Fibroblast of the aortic adventitia (primary cell): ENCODE measurements at places on chromosomes 2 and 18.

DNA sequence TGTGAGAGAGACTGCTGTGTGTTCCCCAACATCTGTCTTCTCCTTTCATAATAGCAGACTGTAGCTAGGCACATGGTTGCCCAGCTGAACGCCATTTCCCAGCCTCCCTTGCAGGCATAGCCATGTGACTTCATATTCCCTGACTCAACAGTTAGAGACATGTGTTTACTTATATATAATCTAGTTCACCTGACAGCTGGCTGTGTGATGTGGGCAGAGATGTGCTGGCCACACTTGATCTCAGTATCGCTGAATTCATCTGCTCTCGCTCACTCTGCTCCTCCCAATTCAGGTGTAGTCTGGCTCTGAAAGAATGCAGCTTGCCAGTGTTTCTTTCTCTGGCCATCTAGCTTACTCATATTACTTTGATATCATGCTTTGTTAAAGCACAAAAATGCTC lies 52.3 kb upstream of the SEC11C start:
- no peak for DNase-seq

DNA sequence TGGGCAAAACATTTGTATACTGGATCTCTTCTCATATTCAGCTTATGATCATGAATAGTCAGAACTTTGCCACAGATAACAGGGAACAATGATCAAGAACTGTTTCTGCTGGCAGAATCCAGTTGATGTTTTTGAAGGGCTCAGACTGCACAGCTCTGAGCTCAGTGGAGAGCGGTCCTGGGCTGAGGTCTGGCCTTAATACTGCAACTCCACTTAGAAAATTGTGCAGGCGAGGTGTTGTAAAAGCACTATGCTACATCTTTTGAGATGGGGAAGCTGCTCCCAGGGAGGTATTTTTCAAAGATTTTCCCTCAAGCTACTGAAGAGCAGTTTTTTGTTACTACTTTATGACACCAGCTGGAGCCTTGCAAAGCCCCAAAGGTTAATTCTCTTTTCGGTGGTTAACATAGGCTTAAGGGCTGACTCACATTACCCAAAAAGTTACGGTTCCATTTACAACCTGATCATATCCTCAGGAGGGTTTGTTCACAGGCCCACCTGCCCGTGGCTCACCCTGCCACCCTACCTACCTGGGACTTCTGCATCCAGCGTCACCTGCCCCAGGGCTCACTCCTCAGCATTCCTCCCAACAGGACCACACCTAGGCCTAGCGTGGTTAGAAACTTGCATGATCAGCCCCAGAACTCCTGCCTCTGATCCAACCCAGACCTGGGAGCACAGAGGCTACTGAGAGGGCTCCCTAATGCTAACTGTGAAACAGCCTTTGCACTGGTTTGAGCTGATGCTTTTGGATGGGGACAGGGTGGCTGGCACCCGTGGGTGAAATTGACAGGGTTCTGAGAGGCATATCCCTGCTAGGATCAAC lies 114.4 kb downstream of the NCK2 start:
- no peak for DNase-seq

GRCh38 chr2:25369439-25369838 lies 27.7 kb upstream of the DNMT3A start:
- DNase-seq = no peak

- DNase-seq = peak; percentile 87
These were observed 63.3 kb upstream of the STK17B start for GRCh38 chr2:196234672-196235071.

DNA sequence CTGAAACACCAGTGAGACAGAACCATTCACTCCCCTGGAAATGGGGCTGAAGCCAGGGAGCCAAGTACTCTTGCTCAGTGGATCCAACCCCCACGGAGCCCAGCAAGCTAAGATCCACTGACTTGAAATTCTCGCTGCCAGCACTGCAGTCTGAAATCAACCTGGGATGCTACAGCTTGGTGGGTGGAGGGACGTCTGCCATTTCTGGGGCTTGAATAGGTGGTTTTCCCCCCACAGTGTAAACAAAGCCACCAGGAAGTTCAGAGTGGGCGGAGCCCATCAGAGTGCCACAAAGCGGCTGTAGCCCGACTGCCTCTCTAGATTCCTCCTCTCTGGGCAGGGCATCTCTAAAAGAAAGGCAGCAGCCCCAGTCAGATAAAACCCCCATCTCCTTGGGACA lies 292.8 kb downstream of the LNPK start:
- DNase-seq = no peak

DNA sequence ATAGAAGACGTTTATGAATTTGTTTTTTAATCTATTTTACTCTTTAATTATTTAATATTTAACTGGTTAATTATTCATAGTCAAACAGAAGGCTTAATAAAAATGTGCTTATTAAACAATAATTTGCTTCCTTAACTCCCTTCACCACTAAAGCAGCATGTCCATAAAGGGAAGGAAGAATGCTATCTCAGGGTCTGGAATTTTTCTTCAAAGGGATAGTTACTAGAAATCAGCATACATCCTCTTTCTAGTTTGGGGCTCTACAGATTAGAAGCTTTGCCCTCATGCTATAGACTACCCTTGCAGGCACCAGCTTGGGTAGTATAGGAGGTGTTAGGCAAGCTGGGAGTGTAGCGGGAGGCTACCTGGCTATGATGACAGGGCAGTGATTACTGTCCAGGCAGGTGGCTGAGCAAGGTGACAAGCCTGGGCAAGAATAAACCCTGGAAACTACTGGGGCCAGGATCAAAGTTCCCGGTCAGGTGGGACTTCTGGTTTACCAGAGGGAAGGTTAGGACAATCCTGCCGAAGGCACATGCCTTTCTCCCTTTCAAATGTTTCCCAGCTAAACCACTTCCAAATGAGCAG lies 276.0 kb upstream of the REV1 start:
- DNase-seq = no peak
